ENCODE measurements at places on chromosomes 13 and 19.

DNA sequence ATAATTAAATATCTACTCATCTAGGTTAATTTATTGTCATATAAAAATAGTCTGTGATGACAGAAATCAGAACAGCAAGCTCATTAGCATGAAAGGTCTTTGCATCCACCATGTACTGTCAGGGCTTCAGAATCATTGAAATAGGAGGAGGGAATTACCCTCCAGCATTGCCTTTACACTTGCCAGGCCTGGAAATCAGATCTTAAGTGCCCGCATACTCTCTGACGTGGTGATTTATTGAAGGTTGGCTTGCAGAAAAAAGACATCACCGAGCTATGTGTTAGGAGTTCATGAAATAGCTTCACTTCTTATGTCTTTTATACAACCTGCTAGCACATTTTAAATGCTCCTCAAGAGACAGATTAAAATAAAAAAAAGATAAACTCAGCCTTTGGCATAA is 661.7 kb upstream of the SLITRK1 start:
- no peak for DNase-seq

DNA sequence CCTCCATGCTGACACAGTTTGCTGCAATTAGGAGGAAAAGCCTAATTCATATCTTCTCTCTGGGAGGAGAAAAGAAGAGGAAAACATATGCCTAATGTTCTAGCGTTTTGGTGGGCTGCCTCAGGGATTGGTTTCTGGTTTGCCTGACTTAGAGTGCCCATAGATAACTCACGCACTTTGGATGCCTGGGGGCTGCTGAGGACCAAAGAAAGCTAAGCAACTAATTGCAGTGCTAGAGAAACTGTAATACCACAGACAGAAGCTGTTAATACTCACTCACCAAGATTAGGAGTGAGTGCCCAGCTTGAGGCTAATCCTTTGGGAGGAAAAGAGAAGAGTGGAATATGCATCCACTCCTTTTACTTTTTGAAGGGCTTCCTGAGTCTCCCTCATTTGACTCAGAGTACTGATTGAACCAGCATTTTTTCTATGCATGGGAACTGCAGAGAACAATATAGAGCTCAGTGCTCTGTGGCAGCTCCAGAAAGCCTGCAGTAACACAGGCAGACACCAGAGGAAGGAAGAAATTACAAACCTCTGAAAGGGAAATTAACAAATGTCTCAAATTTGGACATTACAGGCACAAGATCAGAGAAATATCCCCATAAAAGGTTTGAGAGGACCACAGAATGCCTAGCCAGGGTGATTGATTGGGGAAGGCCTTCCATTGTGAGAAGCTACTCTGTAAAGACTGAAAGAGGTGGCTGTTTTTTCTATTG is 666.4 kb downstream of the OLFM4 start:
- peak; percentile 55 for DNase-seq

- no peak for DNase-seq
These were observed 8.1 kb upstream of the KPTN start for GRCh38 chr19:47492137-47492533.

GRCh38 chr19:40165362-40165937 is 25.8 kb upstream of the MAP3K10 start:
- DNase-seq: no peak

DNA sequence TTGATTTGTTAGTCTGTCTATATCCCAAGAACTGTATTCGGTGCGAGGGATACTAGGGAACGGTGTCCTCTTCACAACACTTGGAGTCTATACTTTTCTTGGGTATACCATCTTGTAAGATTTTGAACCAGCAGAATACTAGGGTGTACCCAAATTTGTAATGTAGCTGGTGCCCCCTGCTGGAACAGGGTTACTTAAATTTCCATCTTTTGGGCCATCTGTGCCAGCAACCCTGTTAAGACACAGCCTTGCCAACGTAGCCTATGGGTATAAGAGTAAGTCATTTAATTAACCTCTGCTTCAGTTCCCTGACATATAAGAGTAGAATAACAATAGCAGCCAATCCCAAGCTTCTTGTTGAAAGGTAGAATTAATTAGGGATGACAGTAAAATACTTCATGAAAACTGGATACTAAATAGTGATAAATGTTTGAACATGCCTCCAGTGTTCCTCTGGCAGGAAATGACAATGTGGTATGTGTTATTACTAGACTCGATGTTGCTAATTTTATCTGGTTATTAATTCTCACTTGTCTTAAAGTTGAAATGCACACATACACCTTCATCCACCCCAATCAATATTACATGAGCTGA is 607.6 kb downstream of the FGF9 start:
- DNase-seq: peak; percentile 58

- DNase-seq: no peak
These were observed 6.2 kb downstream of the KCNJ14 start for GRCh38 chr19:48461651-48461981.

DNA sequence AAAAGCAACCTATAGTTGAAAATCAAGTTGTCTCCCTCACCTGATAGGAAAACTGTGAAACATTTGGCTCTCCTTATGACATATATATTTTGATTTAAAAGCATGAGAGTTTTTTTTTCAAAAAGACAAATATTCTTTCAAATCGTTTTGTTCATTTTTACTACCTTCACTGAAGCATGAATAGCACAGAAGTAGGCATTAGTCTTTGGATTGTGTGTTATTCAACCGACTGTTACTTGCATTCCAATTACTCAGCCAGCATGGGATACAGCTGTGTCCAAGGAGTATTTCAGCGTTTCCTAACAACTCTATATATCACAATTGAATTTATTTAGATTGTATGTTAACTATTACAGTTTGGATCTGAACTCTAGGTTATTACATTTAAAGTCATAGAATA is 135.2 kb downstream of the PCDH9 start:
- no peak for DNase-seq

- DNase-seq: peak; percentile 10
These were observed 476.6 kb downstream of the IRS2 start for GRCh38 chr13:109309625-109310363.

DNA sequence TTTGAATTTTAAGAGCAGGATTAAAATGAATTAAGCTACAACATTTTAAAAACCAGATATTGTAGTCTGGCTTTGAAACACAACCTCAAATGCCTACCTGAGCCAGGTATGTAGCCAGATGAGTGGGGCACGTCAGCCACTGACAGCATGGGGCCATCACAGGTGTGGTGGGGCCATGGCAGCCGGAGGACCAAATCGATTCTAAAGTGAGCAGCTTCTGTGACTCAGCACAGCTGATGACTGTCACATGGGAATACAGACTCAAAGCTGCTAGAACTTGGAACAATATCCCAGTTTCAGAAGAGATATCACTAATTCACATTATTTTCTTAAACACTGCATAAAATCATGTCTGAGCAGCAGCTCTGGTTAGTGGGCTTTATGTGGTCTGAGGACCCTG is 52.8 kb downstream of the SERP2 start:
- no peak for DNase-seq

GRCh38 chr19:18991006-18991405 is 42.3 kb downstream of the SUGP2 start:
- DNase-seq: no peak

DNA sequence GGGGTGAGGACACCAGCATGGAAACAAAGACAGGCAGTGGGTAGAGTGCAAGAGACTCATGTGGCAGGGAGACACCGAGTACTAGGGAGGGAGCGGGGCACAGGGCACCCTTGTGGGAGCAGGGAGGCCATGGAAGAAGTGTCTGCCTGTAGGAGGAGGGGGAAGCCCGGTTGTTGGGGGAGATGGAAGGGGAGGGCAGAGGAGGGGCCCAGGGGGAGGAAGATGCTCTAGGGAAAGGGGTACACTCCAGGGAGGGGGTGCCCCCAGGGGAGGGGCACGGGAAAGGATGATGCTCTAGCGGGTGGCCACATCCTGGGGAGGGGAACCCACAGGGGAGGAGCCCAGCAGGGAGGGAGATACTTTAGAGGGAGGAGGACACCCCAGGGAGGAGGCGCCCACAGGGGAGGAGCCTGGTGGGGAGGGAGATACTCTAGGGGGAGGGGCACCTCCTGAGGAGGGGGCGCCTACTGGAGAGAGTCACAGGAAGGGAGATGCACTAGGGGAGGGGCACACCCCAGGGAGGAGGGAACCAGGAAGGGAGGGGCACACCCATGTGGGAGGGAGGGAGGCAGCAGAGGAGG is 24.9 kb downstream of the CPAMD8 start:
- DNase-seq: no peak

GRCh38 chr13:97460853-97461252 is 26.9 kb downstream of the RAP2A start:
- DNase-seq: no peak

DNA sequence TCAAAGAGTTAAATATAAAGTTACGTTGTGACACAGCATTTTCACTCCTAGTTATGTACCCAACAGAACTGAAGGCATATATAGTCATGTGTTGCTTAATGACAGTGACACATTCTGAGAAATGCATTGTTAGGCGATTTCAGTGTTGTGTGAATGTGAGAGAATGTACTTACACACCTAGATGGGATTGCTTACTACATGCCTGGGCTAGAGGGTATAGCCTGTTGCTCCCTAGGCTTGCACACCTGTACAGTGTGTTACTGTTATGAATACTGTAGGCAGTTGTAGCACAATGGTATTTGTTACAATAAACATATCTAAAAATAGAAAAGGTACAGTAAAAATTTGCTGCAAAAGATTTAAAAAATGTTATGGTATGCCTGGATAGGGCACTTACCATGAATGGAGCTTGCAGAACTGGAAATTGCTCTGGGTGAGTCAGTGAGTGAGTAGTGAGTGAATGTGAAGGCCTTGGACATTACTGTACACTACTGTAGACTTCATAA is 89.2 kb downstream of the DHRS12 start:
- no peak for DNase-seq

DNA sequence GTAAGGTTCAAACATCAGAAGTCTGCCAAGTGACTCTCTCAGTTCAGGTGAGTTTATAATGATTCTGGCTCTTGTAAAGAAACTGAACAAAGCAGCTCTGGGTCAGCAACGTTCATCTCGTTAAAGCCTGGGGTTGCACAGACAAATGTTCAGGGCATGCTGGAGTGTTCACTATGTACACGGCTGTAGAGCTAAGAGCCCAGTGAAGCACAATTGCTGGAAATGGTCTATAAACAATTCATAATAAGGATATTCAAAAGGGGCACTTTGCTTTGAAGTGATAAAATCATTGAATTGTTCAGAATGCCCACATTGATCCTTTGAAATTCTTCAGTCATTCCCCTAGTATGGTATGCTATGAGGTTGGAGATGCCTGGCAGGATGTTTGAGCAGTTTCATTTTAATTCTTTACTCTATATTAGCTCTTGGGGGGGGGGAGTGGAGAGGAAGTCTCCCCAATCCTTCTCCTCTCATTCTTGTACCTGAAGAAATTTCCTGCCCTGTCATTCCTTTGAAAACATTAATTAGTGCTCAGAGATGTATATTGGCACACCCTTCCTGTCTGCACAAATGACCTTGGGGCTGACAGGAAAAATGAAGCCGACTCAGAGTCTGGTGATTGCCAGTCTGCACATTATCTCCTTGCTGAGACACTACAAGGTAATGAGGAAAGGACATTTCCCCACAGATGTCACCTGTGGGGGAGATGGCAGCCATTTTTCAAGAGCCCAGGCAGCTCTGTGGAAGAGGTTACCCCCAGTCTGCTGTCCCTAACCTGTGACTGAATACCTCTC is 145.5 kb downstream of the DLEU7 start:
- DNase-seq: no peak

- DNase-seq: peak; percentile 52
These were observed 487 bp downstream of the FLT1 start for GRCh38 chr13:28494504-28494777.

DNA sequence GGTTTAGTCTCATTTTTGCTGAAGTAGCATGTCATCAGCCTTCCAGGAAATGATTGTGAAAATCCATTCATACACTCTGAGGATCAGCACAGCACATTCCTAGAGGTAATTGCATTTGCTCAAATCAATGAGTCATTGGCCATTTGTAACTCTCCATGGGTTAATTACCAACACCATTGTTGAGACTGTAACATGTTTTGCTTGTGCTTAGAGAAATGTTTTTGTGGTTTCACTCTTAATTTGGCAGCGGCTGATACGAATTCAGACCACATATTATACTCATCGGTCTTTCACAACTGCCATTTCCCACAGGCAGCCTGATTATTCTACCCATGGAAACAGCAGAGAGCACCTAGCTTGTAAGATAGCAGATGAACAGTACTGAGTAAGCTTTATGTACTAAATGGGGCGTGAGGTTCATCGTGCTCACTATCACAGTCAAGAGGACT is 110.3 kb downstream of the NHLRC3 start:
- DNase-seq: no peak

- no peak for DNase-seq
These were observed 50.7 kb upstream of the DIAPH3 start for GRCh38 chr13:60214213-60215055.

DNA sequence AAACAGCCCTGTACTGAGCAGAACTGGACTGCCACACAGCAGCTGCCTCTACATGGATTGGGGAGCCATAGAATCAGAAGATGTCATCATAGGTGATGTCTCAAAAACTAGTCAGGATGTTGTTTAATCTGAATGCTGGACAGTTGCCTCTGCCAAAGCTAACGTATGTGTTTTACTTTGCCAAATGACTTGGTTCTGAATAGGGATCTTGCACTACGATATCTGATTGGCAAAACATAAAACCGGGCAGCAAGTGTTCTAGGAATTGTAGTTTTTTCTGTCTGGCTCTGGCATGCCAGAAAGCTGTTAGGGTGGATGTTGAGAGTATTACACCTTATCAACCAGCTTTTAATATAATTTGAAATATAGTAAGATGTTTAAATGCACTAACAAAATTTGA is 645.9 kb downstream of the GPC5 start:
- DNase-seq: no peak

DNA sequence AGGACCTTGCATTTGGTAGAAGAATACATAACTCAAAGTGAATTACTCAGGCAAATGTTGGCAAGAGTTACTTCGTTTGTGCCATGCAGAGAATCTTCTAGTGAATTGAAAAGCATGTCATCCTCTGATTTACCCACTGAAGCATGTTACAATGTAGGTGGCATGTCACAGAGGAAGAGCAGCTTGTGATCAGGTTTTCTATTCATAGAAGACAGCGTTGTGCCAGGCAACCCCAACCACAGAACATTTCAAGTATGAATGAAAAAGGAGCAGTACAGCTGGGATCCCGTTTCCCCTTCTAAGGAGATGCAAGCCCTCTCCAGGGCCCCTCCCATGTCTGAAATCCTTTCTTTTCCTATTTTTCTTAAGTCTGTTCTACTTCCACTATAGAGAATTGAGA is 6.0 kb upstream of the KATNAL1 start:
- DNase-seq: no peak

GRCh38 chr19:17965370-17966128 is 1.4 kb upstream of the KCNN1 start:
- DNase-seq: no peak

- no peak for DNase-seq
These were observed 91.8 kb downstream of the WTIP start for GRCh38 chr19:34573226-34573864.

Measured in NCI-H526 treated with DMSO at 0.1 percent for 48 hours (cell line).